ENCODE measurements at places on chromosomes 3 and 15.

- peak; percentile 48 for DNase-seq
- H3K27me3 ChIP-seq, result no peaks in the 10 kb centered on the region
- H3K4me1 ChIP-seq, result no peaks in the 10 kb centered on the region
- H3K27ac ChIP-seq, result no peak overlapping the region
- H3K4me3 ChIP-seq, result no peak overlapping the region
Observed at GRCh38 chr3:99686955-99687612, 48.7 kb downstream of the COL8A1 start.

- H3K4me3 ChIP-seq, result no peak overlapping the region
- H3K36me3 ChIP-seq, result no peaks in the 10 kb centered on the region
- no peak for DNase-seq
- no peaks in the 10 kb centered on the region for H3K27me3 ChIP-seq
- H3K27ac ChIP-seq, result no peak overlapping the region
- no peaks in the 10 kb centered on the region for H3K4me1 ChIP-seq
Observed at GRCh38 chr3:166263460-166263859, 426.2 kb upstream of the BCHE start.

GRCh38 chr3:155661760-155662159 lies 83.1 kb downstream of the PLCH1 start:
- no peak overlapping the region for H3K4me3 ChIP-seq
- DNase-seq, result no peak
- H3K27ac ChIP-seq, result peak overlapping the region; percentile 16
- H3K4me1 ChIP-seq, result peaks cover 22% of the 10 kb centered on the region
- H3K36me3 ChIP-seq, result no peaks in the 10 kb centered on the region

DNA sequence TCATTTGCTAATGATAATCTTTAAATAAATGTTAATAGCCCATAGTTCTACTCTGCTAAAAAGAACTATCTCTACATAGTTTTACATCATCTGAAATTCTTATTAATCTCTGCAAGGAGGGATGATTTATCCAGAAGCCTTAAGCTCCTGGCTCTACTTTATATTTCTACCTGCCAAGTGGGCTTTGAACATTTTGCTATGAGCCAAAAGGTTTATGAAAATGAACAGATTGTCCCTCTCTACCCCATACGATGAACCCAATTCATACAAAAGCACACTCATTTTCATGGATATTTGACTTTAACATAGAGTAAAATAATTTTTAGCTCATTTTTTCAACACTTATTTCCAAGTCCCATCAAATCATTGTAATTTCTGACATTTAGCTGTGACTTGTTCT lies 611.0 kb downstream of the NSUN3 start:
- no peak overlapping the region for H3K27ac ChIP-seq
- DNase-seq, result no peak
- no peaks in the 10 kb centered on the region for H3K27me3 ChIP-seq
- no peaks in the 10 kb centered on the region for H3K36me3 ChIP-seq

- DNase-seq, result no peak
- H3K36me3 ChIP-seq, result no peaks in the 10 kb centered on the region
- no peak overlapping the region for H3K27ac ChIP-seq
- H3K4me3 ChIP-seq, result no peak overlapping the region
Observed at GRCh38 chr3:119815716-119816115, 33.8 kb downstream of the NR1I2 start.

DNA sequence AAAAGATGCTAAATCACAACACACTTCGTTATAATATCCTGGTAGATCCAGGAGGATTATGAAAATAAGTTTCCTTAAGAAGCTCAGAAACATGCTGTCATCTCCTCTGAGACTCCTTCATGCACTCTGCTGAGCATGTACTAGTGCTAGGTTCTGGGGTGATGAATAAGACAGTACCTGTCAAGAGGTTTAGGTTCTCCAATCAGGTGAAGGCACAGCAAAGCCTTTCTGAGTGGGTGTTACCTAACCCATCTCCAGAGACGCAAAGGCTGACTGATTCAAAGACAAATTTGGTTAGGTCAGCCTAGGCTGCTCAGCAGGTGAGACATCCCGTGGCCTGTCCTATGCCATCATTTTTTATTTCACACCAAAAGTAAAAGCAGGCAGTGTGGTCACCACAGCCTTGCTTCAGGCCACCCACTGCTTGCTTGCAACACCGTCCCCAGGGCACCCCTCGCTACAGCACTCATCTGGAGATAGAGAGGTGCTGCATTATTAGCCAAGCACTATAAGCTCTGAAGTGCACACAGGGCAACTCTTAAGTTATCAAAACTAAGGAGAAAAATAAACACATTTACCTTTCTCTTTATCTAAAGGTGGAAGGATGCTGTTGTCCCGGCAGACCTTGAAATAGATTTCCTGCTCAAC lies 117.2 kb downstream of the TJP1 start:
- no peak for DNase-seq
- peaks cover 23% of the 10 kb centered on the region for H3K4me1 ChIP-seq
- H3K27ac ChIP-seq, result no peak overlapping the region

DNA sequence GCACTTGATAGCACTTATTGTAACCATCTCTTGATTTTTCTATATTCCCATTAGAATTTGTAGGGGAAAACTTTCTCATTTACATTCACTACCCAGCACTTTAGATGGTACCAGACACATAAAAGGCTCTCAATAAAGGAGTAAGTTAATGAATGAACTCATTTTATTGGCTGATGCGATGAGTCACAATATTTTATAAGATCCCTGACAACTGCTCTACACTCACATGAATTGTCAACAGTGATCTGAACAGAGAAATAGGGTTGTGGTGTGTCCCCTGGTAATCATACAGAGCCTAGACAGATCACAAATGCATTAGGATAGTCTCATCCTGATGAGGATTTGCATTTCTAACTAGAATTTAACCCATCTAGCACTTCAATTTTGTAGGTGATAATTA lies 567.6 kb upstream of the ARPP21 start:
- H3K36me3 ChIP-seq, result no peaks in the 10 kb centered on the region
- H3K4me3 ChIP-seq, result no peak overlapping the region
- H3K4me1 ChIP-seq, result no peaks in the 10 kb centered on the region
- no peak overlapping the region for H3K27ac ChIP-seq
- no peak for DNase-seq
- H3K27me3 ChIP-seq, result no peaks in the 10 kb centered on the region

DNA sequence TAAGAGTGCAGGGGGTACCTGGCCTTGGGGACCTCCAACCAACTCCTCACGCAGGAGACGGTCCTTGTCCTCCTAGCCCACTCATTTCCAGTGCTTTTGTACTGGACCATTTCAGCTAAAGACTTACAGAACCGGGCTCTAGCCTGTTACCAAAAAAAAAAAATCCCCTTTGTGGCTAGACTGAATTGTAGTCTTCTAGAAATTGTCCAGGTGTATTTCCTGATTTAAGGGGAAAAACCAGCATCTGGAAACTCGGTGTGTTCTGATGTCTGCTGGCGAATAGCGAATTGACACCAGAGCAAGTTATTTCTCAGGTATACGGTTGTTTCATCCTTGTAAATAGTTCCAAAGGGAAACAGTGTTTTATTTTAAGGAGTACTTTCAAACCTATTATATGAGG lies 21.1 kb upstream of the MINDY4B start:
- no peak overlapping the region for H3K27ac ChIP-seq
- DNase-seq, result no peak
- no peaks in the 10 kb centered on the region for H3K36me3 ChIP-seq
- H3K4me3 ChIP-seq, result no peak overlapping the region
- H3K4me1 ChIP-seq, result peaks cover 3% of the 10 kb centered on the region

DNA sequence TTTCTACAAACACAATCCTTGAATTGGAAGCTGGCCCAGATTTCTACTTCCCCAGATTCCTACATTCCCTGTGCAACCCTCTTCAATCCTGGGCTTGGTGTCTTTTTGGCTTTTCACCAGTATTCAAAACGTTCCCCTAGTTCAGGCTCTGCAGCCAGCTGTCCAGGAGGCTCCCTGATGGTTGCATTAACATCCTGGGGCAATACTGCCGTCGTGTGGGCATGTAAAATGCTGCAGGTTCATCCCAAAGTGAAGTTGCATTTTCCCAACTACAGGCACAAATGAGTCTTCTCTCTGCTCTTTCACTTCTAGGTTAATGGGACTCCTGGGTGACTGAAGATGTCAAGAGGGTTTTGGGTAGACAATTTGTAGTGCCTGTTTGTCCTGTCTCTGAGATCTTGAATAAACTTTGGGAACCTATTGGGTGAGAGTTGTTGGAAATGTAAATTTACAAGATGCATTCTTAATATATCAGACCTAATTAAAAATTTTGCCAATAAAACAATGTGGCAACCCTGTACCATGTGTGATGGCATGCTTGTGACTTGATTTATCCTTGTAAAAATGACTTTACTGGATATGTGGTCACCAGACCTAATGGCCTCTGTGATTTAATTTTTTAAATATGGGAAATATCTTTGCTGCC lies 28.6 kb downstream of the SOX14 start:
- peak; percentile 41 for DNase-seq
- no peak overlapping the region for H3K4me3 ChIP-seq
- no peak overlapping the region for H3K27ac ChIP-seq
- H3K36me3 ChIP-seq, result no peaks in the 10 kb centered on the region
- H3K27me3 ChIP-seq, result peaks cover 3% of the 10 kb centered on the region

- H3K4me1 ChIP-seq, result no peaks in the 10 kb centered on the region
- H3K27ac ChIP-seq, result no peak overlapping the region
- H3K27me3 ChIP-seq, result no peaks in the 10 kb centered on the region
- no peak for DNase-seq
- no peak overlapping the region for H3K4me3 ChIP-seq
- no peaks in the 10 kb centered on the region for H3K36me3 ChIP-seq
Observed at GRCh38 chr3:104846270-104846669, 520.4 kb upstream of the ALCAM start.

- no peak overlapping the region for H3K27ac ChIP-seq
- H3K27me3 ChIP-seq, result no peaks in the 10 kb centered on the region
- no peak for DNase-seq
- H3K36me3 ChIP-seq, result no peaks in the 10 kb centered on the region
Observed at GRCh38 chr3:29077356-29077755, 203.5 kb upstream of the RBMS3 start.

DNA sequence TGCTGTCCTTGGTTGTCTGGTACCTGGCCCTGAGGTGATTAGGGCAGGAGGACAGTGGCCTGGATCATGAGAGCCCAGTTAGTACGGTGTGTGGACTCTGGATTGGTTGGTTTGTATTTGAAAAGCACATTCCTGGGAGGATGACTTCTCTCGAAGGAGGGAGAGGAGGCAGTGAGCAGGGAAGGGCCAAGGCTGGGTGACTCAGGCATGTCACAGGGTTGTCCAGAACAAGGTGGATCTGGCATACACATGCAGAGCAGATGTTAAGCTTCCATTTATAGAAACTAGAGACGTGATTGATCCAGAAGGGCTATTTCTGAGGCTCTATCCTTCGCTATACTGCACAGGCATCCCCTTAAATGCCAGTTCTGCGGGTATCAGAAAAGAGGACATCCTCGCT lies 34.4 kb downstream of the FAM240A start:
- H3K4me1 ChIP-seq, result no peaks in the 10 kb centered on the region
- no peaks in the 10 kb centered on the region for H3K36me3 ChIP-seq
- no peaks in the 10 kb centered on the region for H3K27me3 ChIP-seq
- no peak overlapping the region for H3K4me3 ChIP-seq
- DNase-seq, result no peak
- no peak overlapping the region for H3K27ac ChIP-seq

- H3K36me3 ChIP-seq, result no peaks in the 10 kb centered on the region
- peaks cover 4% of the 10 kb centered on the region for H3K4me1 ChIP-seq
- no peaks in the 10 kb centered on the region for H3K27me3 ChIP-seq
- H3K27ac ChIP-seq, result no peak overlapping the region
- DNase-seq, result no peak
Observed at GRCh38 chr15:43118829-43119228, 13.0 kb upstream of the UBR1 start.

GRCh38 chr3:178420033-178420432 lies 116.2 kb upstream of the KCNMB2 start:
- H3K36me3 ChIP-seq, result no peaks in the 10 kb centered on the region
- H3K27me3 ChIP-seq, result no peaks in the 10 kb centered on the region
- H3K4me1 ChIP-seq, result no peaks in the 10 kb centered on the region
- no peak overlapping the region for H3K4me3 ChIP-seq
- DNase-seq, result no peak

DNA sequence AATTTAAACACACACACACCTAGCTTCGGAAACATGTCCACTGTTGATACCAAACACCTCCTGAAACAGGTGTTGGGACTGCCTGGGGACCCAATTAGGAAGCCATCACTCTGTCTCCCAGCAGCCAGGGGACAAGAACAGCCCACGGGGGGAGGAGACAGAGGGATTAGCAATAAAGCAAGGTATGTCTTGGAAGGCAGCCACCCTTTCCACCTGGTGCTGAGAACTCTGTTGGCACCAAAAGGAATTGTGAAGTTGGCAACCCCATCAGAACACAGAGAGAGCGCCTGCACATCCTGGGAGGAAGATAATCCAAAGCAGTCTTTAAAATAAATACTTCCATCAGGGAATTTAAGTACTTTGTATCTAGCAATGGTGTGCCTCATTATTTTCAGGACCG lies 111.0 kb downstream of the ADAMTS17 start:
- peak; percentile 46 for DNase-seq
- H3K36me3 ChIP-seq, result no peaks in the 10 kb centered on the region

DNA sequence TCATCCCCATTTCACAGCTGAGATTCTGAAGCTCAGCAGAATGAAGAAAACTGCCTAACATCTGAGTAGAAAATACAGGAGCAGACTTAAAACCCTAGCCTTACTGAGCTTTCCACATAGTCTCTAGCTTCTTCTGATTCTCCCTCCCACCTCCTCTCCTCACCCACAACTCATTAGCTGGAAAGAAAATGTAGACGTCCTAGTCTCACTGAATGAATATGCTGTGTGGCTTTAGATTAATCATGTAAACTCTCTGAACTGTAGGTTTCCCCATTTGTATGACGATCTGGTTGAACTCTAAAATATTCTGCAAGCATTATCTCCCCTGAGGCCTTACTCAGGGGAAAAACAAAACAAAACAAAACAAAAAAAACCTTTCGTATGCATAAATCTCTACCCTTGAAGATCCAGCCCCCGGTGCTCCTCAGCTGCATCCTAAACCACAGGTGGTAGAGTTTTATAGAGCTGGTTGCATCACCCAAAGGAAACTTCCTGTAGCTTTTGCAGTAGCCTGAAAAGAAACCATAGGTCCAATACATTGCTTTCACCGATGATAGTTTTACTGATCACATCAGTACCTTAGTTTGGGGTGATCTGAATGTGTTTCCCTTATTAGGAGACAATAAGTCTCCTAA lies 40.6 kb downstream of the FOXB1 start:
- H3K27me3 ChIP-seq, result peaks cover 4% of the 10 kb centered on the region
- DNase-seq, result no peak
- no peak overlapping the region for H3K27ac ChIP-seq
- no peak overlapping the region for H3K4me3 ChIP-seq
- no peaks in the 10 kb centered on the region for H3K4me1 ChIP-seq

DNA sequence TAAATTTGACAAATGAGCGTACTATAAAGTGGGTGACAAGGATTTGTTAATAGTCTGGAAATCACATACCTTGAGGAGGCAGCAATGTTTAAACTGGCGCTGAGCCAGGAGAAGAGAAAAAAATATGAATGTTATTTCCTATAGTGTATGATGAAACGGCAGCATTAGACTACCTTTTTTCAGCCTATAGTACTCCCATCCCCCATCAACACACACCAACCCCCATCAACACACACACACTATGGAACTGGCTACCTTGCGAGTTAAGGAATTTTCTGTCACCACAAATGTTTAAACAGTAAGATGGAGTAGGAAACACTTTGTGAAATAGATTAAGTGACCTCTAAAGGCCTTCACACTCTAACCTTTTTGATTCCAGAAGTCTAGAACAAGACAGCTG lies 46.8 kb upstream of the ZCWPW2 start:
- H3K36me3 ChIP-seq, result no peaks in the 10 kb centered on the region
- H3K4me1 ChIP-seq, result no peaks in the 10 kb centered on the region
- DNase-seq, result no peak
- H3K27ac ChIP-seq, result no peak overlapping the region

GRCh38 chr3:28575100-28575745 lies 226.6 kb upstream of the AZI2 start:
- peak; percentile 27 for DNase-seq
- no peak overlapping the region for H3K27ac ChIP-seq
- no peaks in the 10 kb centered on the region for H3K27me3 ChIP-seq
- H3K4me1 ChIP-seq, result peaks cover 20% of the 10 kb centered on the region
- H3K4me3 ChIP-seq, result peak overlapping the region; percentile 60
- no peaks in the 10 kb centered on the region for H3K36me3 ChIP-seq
